ENCODE measurements at places on chromosomes 2 and 18.

- no peak for DNase-seq
These were observed 2.5 kb downstream of the ADI1 start for GRCh38 chr2:3516831-3517230.

DNA sequence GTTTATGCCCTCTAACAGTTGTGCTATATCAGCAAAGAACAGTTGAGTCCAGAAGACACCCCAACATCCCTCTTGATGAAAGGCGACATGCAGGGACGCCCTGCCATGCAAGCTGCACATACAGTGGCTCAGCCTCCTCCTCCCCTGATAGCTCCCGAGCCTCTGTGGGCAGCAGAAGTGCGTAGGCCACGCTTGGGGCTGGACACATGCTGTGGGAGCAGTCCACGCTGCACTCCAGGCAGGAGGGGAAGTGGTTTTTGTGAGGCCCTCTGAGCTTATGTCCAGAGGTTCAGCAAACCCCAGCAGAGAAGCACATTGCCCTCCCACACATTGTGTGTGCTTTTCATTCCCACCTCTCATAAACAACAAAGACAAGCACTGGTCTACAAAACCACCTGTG lies 162.1 kb downstream of the SEPTIN10 start:
- no peak for DNase-seq

DNA sequence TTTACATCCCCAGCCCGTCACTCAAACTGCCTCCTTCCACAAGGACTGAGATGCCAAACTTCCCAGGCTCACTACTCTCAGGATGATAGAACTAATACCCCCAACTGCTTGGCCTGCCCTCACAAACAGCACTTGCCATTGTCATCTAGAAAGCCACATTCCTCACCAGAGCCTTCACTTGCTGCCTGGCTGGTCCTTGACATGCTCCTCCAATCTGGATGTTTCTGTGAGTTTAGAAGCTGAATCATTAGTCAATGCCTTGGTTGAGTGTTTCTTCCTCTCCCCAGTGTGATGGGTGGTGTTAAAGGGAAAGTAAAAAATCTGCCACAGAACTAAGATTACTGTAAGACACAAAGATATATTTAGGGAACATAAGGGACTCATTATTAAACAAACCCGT lies 52.5 kb downstream of the MARCHF4 start:
- DNase-seq = no peak

GRCh38 chr2:72082887-72083286 lies 64.8 kb downstream of the CYP26B1 start:
- DNase-seq = no peak

- DNase-seq = no peak
These were observed 165.6 kb upstream of the HDAC4 start for GRCh38 chr2:239566162-239566994.

- no peak for DNase-seq
These were observed 32.5 kb downstream of the CCDC68 start for GRCh38 chr18:54926593-54927325.

DNA sequence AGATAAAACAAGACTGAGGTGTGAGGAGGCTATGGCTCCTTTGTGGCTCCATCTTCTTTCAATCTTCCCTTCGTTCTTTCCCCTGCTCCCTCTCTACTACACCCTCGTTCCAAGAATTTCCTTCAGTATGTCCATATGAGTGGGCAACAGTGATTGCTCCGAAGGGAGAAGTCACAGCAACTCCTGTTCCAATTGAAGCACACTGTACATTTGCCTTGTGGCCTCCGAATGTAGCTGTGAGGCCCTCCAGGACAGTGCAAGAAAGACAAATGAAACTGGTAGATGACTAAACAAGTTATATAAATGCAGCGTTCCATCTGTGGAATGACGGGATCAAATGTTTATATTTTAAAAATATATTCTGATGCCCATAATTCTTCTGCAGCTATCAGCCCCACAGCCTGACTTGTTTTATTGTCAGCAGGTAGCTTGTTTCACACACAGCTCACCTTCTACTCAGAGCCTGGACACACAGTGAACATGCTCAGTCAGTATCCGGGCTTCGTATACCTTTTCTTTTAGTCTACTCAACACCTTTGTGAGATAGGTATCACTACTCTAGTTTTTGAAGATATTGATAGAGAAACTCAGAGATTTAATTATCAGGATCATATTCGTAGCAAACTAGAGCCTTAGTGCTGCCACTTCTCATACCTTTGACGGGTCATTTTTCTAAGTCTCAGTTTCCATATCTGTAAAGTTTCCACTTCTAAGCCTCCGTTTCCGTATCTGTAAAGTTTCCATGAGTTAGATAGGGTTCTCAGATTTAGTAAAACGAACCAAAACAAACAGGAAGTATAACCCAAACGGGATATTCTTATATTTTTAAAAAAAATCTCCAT lies 216.7 kb upstream of the STON1 start:
- DNase-seq = peak; percentile 37

- no peak for DNase-seq
These were observed 261.9 kb upstream of the SIX3 start for GRCh38 chr2:44679584-44679983.

DNA sequence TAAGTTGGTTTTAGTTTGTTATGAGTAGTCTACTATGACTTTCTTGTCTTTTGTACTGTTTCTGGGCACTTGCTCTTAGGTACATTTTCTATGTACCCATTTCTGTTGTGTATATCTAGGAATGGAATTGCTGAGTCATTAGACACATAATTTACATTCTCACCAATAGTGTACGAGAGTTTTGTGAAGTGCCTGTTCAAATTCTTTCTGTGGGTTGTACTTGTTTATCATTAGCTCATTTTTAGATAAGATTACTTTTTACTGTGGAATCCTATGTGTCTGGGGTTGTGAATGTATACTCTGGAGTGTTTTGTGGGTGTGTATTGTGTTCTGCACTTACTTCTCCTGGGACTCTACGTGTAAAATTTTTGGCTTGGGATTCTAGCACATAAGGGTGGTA lies 36.6 kb upstream of the CD28 start:
- DNase-seq = no peak

DNA sequence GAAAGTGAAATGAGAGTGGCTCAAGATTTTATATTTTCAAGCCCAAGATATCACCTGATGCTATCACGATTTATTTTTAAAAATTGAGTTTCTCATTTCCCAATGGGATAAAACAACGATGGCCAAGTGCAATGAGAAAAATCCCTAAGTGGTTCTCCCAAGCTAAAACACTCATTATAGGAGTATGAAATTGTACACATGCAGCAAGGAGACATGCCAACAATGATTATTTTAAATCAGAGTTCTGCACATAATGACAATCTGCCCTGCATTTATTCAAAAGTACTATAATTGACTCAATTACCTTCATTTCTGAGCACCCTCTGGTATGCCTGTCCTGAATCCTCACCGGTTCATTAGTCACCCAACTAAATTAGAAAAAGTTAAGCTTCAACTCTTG lies 12.7 kb downstream of the CYTIP start:
- DNase-seq = no peak

DNA sequence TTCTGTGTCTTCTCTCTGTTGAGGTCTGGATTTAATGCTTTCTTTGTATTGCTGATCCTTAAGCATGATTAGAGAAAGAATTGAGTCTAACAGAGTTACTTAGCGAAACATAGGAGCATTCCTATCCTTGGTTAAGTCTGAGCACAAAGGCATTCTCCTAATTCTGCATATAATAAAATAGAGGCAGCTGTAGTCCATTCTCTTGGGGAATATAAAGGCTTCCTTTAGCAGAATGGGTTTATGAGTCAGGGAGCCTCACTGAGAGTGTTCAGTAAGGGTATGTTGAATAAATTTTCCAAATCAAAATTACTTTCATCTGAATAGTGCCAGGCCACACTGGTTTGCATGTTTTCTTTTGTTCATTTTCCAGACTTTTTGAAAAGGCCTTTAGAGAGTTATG lies 101.5 kb downstream of the GALNT1 start:
- DNase-seq = no peak

DNA sequence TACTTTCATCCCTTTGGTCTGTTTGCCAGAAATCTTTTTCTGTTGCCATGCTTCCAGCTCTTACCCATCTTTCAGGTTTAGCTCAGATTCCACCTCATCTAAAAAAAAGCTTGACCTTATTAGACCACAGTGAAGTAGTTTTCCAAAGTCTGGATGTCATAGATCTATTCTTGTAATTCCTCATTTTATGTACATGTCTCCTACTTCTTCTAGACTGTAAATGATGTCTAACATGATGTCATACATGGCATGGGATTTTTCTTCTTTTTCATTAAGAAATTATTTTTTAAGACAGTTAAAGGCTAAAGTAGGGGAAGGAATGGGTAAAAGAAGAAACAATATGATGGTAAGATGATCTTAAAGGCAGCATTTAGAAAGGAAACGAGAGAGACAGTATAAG lies 11.3 kb downstream of the GLS start:
- DNase-seq = peak; percentile 12

GRCh38 chr2:186612555-186613440 lies 22.9 kb downstream of the ITGAV start:
- no peak for DNase-seq

DNA sequence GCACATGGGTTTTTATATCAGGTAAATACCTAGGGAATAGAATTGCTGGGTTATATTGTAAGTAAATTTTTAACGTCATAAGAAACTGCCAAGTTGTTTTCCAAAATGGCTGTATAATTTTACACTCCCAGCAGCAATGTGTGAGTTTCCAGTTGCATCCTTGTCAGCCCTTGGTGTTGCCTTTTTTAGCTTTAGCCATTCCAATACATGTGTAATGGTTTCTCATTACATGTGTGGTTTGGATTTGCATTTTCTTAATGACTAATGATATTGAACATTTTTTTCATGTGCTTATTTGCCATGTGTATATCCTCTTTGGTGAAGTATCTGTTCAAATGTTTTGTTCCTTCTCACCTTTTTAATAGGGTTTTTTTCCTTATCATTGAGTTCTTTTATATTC lies 70.8 kb downstream of the ABI2 start:
- DNase-seq = no peak

DNA sequence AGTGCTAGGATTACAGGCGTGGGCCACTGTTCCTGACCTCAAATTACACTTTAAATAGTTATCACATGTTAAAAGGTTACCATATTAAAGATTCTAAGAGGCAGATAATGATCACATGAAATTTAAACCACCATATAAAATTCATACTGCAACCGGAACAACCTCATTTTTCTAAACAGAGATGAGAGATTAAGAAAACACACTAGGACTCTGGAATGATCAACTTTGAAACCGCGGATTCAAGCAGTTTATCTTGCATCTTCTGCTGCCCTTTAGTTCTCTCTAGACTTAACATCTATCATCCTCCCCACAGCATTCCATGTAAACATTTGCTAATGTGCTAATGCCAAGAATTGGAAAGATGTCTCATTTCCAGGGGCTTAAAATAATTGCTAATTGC lies 115.8 kb downstream of the PIGN start:
- no peak for DNase-seq

GRCh38 chr18:13338318-13338717 lies 119.8 kb downstream of the LDLRAD4 start:
- DNase-seq = no peak

GRCh38 chr18:43276491-43276890 lies 799 bp downstream of the SYT4 start:
- DNase-seq = no peak

DNA sequence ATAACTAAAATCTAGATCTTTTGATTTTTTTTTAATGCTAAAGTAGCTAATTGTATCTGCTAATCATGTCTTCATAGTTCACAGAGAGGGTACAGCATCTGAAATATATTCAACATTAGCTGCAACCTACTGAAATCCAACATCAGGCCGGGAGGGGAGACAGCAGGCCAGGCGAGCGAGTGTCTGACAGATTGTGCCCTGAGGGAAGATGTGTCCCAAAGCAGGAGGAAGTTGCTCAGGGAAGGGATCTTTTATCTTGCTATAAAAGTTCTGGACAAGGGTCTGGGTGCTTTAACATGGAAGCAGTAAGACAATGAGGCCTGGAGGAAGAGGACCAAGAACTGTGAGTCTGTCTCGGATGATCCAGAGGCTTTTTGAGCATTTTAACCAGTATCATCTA lies 274.1 kb downstream of the AFF3 start:
- no peak for DNase-seq

- DNase-seq = no peak
These were observed 158.4 kb downstream of the GALNT14 start for GRCh38 chr2:30979822-30980245.

- no peak for DNase-seq
These were observed 11.9 kb downstream of the MAL start for GRCh38 chr2:95037384-95037839.

GRCh38 chr2:132975193-132976105 lies 305.4 kb upstream of the LYPD1 start:
- DNase-seq = no peak

DNA sequence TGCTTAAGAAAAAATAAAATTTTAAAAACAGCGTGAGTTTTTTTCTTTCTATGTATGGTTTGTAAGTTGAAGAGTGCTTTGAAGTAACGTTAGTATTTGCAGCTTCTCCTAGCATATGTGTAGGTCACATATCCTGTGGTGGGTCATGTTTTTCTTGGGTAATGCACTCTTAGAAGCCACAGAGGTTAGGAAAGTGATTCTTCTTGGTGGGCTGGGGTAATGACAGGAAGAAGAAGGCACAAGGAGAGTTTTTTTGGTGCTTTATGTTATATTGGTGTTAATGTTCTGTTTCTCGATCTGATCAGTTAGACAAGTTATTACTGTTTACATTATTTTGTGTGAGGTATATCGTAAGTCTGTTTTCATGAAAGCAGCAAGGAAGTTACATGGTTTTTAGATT lies 109.0 kb downstream of the ICA1L start:
- DNase-seq = peak; percentile 9

- DNase-seq = no peak
These were observed 12.5 kb upstream of the CABYR start for GRCh38 chr18:24126155-24126961.

DNA sequence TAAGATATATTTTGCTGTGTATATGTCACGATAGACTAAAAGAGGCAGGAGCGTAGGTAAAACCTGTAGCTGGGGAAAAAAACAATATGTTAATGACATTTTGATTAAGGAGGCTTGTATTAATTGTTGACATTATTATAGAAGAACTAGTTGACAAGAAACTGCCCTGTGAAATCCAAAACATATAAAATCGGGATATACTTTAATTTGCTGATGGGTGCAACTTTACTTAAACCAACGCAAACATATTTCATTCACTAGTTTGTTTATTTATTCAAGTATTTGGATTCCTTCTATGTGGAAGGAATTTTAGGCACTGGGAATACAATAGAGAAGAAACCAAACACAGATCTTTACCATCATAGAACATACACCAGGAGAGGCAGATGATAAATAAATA lies 8.0 kb downstream of the WDR7 start:
- DNase-seq = no peak

GRCh38 chr2:215579809-215580208 lies 143.9 kb upstream of the FN1 start:
- no peak for DNase-seq

DNA sequence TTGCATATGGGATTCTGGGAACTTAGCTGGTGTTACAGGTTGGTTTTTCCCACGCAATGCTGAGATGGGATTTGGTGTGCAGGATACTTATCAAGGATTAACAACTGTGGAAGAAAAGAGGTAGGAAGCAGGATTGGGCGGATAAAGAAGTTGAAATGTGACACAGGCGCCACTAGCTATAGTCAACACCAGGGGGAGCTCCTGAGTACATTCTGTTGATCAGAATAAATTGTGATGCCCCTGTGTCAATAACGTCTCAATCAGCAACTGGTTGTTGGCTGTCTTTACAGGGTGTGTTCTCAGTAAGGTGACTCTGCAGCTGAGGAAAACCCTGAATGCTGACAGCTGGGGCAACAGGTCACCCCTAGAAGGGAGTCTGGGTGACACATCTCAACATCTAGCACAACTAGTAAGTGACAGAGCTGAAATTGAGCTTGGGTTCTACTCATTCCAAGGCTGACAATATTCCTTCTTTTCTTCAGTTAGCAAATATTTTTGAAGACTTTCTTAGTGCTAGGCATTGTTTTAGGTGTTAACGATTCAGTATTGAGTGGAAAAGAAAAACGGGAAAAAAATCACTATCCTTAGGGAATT lies 143.0 kb downstream of the ARL6IP6 start:
- peak; percentile 59 for DNase-seq
